ENCODE measurements at places on chromosomes 13 and 19. TPM values are rescaled to one million over a fixed set of nuclear protein-coding genes. Genes with fewer than 3 reads are reported as not detected.

Gene ADGRE2
- not detected for total RNA-seq

Gene AKAP11
- 14.0 TPM for total RNA-seq

Gene GPR183
- 0.74 TPM for total RNA-seq

Gene ASF1B
- total RNA-seq = 169 TPM

Gene NCCRP1
- total RNA-seq = not detected

Gene DMKN
- 34.4 TPM for total RNA-seq

Gene PLIN4
- 0.02 TPM for total RNA-seq

Gene PLK5
- not detected for total RNA-seq

Gene ZNF234
- total RNA-seq = 6.9 TPM

Gene ZNF221
- total RNA-seq = 3.6 TPM

Gene ZNF728
- not detected for total RNA-seq

Gene C1QTNF9B
- not detected for total RNA-seq
